ENCODE measurements at places on chromosomes 1 and 21. TPM values are rescaled to one million over a fixed set of nuclear protein-coding genes. Genes with fewer than 3 reads are reported as not detected.

DNA sequence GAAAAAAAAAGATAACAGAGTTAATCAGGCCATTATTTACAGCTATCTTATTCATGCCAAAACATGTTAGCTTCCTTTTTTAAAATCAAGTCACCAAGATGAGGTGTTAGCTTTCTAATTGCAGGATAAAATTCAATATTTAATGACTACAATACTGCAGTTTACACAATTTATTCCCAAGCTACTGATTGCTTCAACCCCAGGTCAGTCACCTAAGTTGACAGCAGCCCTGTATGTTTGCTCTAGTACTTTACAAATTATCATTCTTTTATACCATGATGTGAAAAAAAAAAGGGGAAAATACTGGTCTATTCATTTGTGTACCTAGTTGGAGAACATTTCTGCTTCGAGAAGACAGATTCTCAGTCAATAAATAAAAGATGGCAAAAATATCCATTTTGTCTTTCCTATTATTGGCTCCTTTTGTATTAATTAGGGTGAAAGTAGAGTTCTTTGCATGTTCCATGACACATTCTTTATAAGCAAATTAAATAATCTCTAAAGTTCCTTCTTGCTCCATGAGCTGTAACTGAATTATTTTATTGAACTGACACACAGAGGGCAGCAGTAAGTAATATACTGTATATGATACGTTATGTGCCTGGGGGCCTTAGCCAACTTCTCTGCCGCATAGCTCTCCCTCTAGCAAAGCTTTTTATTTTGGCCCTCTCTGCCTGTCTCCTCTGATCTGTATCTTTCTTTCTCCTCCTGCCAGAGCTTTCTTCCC, 48.0 kb downstream of the DIPK1A start:
- DNase-seq = no peak

GRCh38 chr21:21713651-21714180, 715.5 kb downstream of the NCAM2 start:
- DNase-seq = no peak

Gene C1QC
- 54.7 TPM for total RNA-seq

- no peak for DNase-seq
Observed at GRCh38 chr1:1892763-1893120, 1.9 kb upstream of the GNB1 start.

Gene GRIK1
- not detected for total RNA-seq

DNA sequence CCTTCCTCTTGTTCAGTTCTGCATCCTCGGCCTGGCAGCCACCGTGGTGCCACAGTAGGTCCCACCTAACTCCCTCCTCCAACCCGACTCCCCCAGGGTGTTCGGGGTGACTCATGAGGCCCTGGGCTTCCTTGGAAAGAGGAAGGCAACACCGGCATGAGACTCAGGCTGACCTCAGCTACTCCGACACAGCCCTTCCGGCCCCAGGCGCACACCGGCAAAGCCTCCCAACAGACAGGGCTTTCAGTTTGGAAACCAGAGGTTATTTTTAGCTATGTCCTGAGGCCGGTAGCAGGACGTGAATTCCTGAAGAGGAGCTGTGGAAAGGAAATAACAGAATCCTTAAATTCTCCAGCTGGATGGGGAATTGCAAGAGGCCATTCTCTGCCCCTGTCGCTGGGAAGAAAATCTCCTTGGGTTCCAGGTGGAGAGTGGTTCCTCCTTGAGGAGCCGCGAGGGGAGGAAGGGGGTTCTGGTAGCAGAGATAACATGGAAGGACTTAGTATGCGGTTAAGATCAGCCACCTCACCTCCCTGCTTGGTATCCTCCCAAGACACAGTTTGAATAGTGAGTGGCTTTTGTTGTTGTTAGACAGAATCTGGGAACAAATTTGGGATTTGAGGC, 24.4 kb downstream of the PLXNA2 start:
- peak; percentile 35 for DNase-seq

DNA sequence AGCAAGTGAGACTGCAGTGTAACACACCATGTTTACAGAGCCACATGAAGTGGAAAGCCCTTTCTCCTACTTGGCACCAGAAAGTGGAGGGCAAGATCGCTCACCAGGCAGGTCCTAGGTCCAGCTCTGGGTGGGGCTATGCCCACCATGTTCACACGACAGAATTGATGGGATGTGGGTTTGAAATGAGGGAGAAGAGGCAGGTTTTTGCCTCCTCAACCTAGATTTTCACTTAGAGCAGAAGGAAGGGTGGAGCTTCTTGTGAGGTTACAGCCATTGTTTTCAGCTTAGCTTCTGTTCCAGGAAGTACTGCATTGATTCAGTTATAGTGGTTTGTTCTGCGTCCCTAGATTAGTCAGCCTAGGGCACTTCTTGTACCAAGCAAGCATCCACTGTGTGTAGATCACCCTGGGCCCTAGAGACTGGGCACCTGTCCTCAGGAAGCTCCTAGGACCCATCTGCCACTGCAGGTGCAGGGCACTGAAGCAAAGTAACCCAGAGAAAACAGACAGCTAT, 2.3 kb downstream of the CD53 start:
- no peak for DNase-seq

GRCh38 chr1:47181095-47181954, 8.5 kb downstream of the PDZK1IP1 start:
- no peak for DNase-seq

- peak; percentile 15 for DNase-seq
Observed at GRCh38 chr1:15028102-15028501, 125.4 kb upstream of the TMEM51 start.

Gene CDK18
- total RNA-seq = 28.0 TPM

DNA sequence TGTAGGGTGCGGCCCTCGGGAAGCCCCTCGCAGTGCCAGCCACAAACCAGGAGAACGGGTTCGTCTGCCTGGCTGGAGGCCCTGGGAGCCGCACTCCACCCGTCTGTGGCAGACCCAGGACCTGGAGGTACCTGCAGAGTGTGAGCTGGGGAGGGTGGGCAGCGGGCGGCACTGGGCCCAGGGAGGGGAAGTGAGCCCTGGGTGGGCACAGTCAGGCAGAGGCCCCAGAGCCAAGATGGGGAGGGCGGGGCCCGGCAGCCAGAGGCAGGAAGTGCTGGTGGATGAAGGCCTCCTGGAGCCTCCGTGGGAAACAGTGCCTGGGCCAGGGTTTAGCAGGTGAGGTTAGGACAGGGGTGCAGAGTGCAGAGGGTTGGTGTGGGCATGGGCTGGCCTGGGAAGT, 4.0 kb upstream of the PEX10 start:
- DNase-seq = no peak

DNA sequence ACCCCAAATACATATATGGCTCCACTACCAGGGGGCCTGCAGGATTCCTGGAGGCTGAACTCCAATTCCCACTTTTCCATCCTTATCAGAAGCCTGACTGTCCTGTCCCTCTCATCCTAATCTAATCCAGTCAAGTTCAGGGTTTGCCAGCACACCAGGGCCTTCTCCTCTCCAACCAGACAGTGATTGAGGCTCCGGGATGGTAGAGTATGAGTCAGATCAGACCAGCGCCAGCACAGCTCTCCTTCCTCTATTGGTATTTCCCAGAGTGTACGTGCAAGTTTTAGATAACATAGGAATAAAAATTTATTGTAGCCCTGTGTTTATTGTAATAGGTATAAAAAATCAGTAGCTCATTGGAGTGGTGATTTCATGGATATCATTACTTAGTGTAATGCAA, 24.5 kb upstream of the RCSD1 start:
- no peak for DNase-seq

- no peak for DNase-seq
Observed at GRCh38 chr1:203321273-203322052, 16.1 kb downstream of the BTG2 start.

Gene NIPAL3
- total RNA-seq = 65.9 TPM

DNA sequence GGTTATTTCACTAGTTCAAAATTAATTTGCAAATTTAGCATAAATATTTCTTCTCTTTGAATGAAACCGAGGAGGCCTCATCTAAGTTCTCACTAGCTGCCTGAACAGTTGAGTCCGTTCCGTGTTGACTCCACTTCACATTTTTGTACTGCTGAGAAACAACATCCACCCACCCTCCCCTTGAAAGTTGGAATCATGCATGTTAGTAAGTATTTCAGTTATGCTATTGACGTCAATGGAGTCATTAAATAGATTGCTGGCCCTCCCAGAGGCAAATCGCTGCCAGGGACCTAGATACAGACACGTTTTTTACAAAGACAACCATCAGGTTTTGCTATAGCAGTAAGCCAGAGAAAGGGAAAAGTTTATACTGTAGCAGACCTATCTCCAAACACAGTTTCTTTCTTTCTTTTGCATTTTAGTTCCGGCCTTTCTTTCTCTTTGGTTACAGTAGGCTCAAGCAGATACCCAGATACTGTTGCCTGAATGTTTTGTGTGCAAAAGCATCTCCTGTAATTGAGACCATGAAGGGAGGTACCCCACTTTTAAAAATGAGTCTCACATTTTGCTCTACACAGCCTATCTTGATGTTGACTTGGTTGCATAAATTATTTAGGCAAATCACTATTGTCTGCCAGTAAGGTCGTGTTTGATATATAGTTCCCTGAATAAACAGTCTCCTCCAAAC, 262.6 kb upstream of the SGIP1 start:
- peak; percentile 70 for DNase-seq

Gene NCMAP
- 12.7 TPM for total RNA-seq

- DNase-seq = peak; percentile 71
Observed at GRCh38 chr1:185733818-185734735, at the start of gene HMCN1. Gene HMCN1 (plus strand): TSS chr1:185734391. CDS start chr1:185734780, 389 bp downstream.

DNA sequence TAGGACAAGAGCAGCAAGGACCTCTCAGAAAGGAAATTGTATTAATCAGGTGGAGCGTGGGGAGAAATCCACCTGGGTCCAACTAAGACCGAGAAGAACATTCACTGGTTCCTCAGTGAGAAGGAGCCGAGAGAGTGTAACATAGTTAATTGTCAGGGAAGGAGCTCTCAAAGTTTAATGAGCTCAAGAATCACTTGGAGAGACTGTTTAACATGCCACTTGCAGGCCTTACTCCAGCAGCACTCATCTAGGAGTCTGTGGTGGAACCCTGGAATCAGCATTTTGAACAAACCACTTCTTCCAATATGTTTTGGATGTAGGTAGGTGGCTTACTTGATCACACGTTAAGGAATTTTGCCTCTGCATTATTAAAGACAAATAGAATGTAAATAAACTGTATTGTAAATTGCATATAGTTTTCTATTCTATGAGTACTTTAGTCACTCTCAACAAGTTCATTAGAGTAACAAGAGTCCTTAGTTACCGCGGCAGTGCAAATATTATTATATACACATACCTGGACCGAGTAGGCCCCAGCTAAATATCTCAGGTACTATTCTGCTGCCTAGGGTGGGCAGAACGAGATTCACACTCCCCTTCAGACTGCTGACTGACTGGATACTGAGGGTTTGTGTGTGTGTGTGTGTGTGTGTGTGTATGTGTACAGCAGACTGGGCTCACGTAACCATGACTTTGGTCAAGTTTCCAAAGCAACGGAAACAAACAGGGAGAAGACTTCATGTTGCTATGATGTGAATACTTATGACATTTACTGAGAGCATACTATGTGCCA, 203.2 kb upstream of the USP24 start:
- no peak for DNase-seq

DNA sequence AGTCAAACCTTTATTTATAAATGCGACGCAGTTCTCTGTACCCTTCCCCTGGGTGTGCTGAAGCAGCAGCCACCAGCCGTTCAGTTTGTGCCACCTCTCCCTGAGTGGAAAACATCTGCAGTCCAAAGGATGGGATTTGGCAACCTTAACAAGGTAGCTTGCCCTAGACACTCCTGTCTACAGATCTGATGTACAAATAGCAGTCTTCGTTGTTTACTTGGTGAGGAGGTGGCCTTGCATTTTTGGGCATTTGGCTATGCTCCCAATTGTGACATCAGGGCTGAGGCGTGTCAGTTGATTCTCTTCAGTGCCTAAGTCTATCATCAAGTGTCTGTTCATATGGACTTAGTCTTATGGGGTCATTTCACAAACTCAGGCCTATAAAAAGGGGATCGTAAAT, 59.8 kb downstream of the KDM1A start:
- DNase-seq = no peak

DNA sequence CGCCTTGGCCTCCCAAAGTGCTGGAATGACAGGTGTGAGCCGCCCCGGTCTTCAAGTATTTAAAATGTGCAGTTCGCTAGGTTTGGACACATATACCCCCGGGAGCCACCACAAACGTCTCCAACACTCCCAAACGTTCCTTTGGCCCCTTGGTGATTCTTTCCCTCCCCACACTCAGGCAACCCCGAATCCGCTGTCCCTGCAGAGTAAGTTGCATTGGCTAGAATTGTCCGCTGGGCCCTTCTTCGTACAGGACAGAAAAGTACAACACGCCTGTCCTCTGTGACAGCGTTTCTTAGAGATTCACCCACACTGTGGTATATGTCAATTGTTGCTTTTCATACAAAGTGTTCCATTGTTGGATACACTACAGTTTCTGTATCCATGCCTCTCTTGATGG, 3.2 kb upstream of the PERM1 start:
- DNase-seq = no peak

- DNase-seq = no peak
Observed at GRCh38 chr1:44677201-44677766, 2.8 kb downstream of the ARMH1 start.

GRCh38 chr1:94301186-94301585, 63.8 kb upstream of the ARHGAP29 start:
- DNase-seq = no peak

DNA sequence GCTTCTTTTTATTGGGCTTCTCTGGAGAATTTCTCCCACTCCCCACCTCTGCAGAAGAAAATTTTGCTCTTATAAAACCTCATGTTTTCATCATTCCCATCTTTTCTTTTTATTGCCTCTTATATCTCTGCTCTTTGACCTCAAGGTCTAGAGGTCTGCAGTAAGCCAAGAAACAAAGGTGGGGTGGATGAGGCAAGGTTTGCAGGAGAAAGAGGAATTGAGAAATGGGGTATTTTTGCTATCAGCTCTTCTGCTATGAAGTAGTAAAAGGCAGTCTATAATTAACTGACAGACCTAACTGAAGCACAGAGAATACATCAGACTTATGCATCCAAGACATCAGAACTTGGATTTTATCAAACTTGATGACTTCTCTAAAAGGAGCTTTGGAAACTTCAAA, 22.9 kb downstream of the SYT11 start:
- DNase-seq = no peak

GRCh38 chr1:183090391-183091006, 67.3 kb downstream of the LAMC1 start:
- peak; percentile 18 for DNase-seq

Gene FAM163A
- 0.26 TPM for total RNA-seq

Gene S100A12
- total RNA-seq = not detected
